ENCODE measurements at places on chromosomes 2 and 18. TPM values are rescaled to one million over a fixed set of nuclear protein-coding genes. Genes with fewer than 3 reads are reported as not detected.

DNA sequence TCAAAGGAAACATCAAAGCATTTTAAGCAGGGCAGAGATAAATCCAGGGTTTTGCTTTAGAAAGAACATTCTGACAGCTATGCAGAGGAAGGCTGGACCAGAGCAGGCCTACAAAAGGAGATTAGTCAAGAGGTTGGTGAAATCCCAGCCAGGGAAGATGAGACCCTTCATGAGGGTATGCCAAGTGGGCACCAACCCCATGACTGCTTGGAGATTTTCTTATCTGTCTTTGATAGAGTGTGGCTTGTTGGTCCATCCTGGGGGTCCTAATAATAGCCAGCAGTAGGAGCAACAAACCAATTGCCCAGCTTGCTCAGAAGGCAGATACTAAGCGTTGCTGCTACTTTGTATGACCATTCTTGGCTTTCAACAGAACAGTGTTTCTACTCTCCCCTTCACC, 895.4 kb downstream of the EPHA4 start:
- DNase-seq, result no peak

DNA sequence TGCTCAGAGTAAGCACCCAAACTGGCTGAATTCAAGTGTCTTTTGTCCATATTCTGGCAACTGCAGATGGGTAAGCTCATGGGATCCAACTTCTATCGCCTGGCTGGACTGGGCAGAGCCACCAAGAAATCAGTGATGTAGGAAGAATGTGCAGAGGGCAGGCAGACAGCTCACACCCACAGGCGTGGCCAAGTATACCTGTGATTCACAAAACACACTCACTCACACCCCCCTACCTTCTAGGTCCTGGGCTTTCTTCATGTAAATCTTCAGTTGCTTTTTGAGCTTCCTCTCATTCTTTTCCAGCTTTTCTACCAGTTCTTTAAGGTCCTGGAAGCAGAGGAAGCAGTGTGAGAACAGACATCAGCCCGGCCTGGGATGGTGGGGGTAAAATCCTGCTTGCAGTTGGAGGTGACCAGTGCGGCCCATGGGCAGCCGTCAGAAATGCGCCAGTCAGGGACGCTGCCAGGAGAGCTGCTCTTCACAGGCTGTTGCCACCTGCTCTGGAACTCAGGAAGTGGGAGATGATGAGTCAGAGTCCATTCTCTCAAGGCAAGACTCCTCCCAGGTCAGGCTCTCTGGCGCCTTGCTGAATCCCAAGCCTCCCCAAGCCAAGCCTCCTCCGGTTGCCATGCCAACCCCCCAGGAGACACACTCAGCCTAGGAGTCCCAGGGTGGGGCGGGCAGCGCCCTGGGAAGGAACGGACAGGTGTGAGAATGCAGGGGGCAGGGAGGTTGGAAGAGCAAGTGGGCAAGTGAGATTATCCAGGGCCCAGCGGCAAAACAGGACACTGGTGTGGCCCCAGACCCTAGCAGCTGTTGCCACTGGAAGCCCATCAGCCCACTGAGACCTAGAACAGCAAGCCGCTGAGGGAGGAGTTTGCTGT, 36.2 kb upstream of the ACAA2 start:
- DNase-seq, result peak; percentile 94

DNA sequence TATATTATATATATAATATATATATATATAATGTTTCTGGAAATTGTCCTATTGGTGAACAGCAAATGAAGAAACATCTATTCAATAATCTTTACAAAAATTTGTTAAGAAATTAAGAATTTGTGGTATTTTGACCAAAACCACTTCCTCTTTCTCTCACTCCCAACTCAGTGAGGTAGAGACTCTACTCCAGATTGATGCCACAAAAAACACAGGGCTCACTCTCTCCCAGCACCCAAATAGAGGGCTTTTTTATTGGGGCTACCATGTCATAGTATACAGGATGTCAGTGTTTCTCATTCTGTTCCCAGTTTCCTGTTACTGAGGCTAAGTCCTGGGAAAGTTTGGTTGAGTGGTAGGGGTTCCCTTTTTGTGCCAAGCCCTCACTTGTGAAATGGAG, 1155.4 kb downstream of the BCL11A start:
- no peak for DNase-seq

GRCh38 chr2:60552078-60552850, 1.2 kb downstream of the BCL11A start:
- DNase-seq, result peak; percentile 62

DNA sequence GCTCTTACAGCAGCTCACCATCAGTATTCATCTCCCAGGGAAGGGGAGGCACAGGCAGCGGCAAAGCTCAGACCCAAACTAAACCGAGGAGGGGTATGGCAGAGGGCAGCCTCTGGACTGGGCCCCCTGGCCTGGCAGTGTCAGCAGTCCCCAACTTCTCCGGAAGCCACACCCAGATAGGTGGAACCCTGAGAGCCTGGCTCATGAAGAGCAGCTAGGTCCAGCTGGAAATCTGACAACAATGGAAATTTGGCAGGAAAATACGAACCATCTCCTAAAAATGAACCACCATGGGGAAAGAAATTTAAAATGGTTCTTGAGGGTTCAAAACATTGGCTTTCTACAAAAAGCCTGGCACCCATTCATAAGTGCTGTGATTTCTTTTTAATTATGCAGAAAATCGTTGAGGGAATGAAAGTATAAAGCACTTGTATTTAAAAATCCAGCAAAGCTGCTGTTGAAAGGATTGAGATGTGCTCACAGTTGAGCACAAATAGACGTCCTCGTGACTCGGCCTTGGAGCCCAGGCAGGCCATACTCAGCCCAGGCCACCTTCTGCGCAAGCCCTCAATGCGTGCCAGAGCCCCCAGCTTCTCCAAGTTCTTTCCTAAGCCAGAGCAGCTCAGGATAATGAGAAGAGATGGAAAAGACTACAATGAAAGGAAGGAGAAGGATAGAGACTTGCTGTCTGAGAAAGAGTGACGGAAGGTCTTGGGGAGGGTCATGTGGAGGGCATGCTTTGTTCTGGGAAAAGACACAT, 93.0 kb downstream of the COL6A3 start:
- no peak for DNase-seq

- DNase-seq, result no peak
Measured at GRCh38 chr2:95074663-95075439, 46.8 kb downstream of the MRPS5 start.

- no peak for DNase-seq
Measured at GRCh38 chr18:64100116-64100922, 48.6 kb downstream of the LINC00305 start.

DNA sequence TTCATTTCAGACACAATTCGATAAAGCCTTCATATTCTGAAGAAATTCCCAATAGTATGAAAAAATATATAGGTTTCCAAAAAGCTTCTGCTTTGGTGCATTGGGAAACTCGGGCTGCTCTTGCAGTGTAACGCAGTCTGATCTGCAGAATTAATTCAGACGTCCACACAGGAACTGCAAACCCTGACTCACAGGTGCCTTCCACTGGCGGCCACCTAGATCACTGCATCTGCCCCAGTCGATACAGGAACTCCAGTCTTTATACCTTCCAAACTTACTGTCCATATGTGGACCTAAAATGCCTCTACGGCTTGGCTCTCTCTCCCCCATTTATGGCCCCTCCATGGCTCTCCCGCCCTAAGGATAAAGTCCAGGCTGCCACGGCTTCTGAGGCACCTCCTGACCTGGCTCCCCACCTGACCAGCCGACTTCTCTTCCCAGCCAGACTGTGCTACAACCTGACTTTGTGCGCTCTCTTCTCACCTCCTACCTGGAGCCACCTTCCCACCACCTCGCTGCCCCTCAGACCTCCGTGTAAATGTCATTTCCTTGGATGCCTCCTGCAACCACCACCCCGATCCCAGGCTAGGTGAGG, 39.7 kb downstream of the L3MBTL4 start:
- DNase-seq, result no peak

- peak; percentile 97 for DNase-seq
Measured at GRCh38 chr2:106956879-106957278, 70.9 kb upstream of the ST6GAL2 start.

GRCh38 chr18:1020731-1021344, 116.2 kb downstream of the ADCYAP1 start:
- no peak for DNase-seq

DNA sequence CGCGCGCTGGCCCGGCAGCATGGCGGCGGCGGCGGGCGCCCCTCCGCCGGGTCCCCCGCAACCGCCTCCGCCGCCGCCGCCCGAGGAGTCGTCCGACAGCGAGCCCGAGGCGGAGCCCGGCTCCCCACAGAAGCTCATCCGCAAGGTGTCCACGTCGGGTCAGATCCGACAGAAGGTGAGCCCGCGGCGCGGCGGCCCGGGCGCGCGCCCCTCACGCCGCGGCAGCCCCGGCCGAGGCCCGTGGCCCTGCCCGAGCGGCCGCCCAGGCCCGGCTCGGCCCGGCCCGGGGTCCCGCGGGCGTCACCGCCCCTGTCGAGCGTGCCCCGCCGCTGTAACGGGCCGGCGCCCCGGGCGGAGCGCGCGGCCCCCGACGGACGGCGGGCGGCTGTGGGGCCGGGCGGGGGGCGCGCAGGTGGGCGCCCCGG, 218 bp downstream of the DGKD start:
- DNase-seq, result no peak

- DNase-seq, result peak; percentile 98
Measured at GRCh38 chr2:127173057-127173456, 47.0 kb downstream of the CYP27C1 start.

DNA sequence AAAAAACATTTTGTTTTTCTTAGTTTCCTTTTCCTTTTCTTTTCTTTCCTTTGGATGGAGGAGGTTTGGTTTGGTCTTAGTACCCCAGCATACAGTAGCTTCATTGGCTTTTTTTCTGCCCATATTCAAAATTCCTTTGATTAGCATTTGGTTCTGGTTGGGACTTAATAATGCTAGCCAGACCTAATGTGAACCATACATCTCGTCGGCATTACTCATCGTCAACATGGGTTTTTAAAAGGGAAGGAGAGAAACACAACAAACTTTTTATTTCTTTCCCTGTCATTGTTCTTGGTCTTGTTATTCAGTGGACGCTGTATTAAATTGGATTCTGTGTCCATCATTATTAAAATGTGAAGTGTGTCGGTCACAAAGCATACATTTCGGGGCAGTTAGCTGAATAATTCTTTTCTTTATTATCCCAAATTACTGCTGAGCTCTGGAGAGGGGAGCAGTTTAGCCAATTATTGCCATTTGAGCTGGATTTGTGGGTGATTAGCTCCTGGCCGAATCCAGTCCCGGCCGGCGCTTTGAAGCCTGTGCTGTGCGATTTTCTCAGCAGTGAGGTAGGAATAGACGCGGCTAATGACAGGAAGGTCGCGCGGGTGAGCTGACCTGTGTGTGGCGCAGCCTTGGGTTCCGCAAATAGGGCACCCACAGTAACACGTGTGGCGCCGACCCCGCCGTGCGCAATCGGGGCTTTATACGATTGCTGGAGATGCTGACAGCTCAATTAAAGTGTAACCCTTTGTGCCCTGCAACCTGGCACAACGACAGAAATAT, 303.3 kb downstream of the GBX2 start:
- DNase-seq, result peak; percentile 40

DNA sequence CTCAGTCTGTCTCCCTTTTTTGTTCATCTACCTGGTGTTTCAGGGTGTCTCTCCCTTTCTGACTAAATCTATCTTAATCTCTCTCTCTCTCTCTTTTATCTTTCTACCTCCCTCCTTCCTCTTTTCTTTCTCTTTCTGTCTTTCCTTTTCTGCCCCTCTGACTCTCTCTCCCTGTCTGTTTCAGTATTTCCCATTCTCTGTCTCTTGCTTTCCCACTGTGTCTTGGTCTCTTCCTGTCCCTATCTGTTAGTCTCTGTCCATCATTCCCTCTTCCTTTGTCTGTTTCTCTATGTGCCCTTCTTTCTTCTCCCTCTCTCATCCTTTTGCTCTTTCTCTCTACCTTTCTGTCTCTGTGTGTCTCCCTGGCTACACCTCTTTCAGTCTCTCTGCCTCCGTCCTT, 56.7 kb downstream of the R3HDM1 start:
- DNase-seq, result no peak

TET3 gene
- 2.9 TPM for total RNA-seq

PTPRN gene
- 50.5 TPM for total RNA-seq

ZNF24 gene
- total RNA-seq, result 23.1 TPM

CCDC141 gene
- not detected for total RNA-seq

OTOF gene
- total RNA-seq, result 0.25 TPM

IL1F10 gene
- total RNA-seq, result not detected

IL36G gene
- total RNA-seq, result not detected

LYG1 gene
- not detected for total RNA-seq

All from GM23248 (cell line).